ENCODE measurements at places on chromosomes 13 and 19.

DNA sequence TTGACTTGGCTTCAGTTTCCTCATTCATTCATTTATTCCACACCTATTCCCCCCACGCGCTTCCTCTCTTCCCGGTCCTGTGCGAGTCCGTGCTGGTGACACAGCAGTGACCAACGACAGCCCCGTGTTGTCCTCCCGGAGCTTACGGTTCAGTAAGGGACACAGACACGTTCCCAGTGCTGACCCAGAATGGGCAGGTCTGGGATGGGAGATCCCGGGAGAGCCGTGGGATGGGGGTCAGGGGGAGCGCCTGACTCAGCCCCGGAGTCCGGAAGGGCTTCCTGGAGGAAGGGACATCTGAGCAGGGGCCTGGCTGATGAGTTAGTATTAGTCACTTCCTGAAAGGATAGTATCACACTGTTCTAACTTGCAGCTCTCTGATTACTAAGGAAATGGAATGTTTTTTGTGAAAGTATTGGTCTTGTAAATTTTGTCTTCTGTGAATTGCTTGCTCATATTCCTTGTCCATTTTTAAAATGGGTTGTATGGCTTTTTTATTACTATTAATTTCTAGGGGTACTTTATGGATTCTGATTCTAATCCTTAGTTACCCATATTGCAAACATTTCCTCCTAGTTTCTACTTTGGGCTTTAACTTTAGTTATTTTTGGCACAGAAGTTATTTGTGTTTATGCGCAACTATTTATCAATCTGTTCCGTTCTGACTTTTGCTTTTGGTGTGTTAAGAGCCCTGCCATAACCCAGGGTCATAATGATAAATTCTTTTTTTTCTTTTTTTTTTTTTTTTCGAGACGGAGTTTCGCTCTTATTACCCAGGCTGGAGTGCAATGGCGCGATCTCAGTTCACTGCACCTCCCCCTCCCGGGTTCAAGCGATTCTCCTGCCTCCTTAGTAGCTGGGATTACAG lies 708 bp upstream of the ERCC1 start:
- DNase-seq, result no peak

DNA sequence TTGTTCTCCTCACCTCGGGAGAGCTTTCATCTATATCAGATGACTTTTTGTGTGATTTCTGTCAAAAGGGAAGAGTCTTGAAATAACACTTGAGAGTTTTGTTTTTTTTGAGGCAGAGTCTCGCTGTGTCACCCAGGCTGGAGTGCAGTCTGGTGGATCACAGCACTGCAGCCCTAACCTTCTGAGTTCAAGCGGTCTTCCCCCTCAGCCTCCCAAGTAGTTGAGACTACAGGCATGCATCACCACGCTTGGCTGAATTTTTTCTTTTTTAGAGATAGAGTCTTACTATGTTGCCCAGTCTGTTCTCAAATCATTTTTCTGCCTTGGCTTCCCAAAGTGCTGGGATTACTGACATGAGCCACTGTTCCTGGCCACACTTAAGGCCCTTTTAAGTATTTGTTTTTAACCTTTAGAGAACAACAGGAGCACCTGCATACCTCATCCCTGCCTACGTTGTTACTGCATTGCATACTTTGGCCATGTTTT lies 11.4 kb downstream of the NDFIP2 start:
- no peak for DNase-seq

DNA sequence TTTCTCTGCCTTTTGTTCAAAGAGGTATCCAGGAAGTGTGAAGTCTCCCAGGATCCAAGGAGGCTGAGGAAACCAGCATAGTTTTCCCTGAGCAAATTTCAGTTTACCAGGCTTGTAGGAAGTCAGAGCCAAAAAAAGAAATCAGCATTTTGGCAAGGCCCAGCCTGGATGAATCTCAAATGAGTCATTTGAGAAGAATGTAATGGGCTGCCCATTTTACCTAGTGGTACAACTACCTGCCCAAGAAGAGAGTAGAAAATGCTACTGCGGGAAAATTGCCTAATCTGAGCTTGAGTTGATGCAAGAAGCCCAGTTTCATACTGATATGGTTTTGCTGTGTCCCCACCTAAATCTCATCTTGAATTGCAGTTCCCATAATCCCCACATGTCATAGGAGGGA lies 284.1 kb upstream of the ZNF507 start:
- DNase-seq, result no peak

DNA sequence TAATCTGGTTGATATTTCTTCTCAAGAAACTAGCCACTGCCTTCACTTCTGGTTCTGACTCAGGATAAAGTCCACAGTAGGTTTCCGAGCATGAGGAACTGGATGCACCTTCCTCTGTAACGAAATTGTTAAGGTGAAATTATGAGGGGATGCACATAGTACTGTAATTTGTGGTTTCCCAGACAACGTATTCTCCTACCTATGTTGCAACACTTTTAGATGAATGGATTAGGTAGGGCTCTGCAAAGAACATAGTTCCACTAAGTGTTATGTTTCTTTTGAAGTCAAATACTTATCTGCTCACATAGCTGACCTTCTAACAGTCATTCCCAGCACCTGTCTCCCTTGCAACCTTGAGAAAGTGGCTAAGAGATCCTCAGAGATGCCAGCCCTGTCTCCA lies 5.7 kb upstream of the ZC3H13 start:
- DNase-seq, result no peak

DNA sequence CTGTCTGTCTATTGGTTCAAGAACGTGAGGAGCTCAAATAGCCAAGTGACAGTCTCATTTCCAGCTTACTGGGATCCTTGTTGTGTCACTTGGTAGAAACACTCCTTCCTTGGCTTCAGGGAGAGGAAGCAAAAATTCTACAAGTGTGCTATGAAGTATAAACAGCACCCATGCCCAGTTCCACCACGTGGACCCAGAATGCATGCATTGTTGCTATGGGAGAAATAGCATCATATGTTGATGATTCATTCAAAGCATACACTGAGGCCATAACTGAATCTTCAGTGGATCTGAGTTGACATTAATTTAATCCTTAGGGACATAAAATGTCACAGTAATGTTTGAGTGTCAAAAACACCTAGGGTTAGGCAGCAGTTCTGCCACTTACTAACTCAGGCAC lies 199.0 kb upstream of the RXFP2 start:
- DNase-seq, result no peak

GRCh38 chr13:34863360-34864135 lies 78.5 kb upstream of the NBEA start:
- DNase-seq, result no peak

DNA sequence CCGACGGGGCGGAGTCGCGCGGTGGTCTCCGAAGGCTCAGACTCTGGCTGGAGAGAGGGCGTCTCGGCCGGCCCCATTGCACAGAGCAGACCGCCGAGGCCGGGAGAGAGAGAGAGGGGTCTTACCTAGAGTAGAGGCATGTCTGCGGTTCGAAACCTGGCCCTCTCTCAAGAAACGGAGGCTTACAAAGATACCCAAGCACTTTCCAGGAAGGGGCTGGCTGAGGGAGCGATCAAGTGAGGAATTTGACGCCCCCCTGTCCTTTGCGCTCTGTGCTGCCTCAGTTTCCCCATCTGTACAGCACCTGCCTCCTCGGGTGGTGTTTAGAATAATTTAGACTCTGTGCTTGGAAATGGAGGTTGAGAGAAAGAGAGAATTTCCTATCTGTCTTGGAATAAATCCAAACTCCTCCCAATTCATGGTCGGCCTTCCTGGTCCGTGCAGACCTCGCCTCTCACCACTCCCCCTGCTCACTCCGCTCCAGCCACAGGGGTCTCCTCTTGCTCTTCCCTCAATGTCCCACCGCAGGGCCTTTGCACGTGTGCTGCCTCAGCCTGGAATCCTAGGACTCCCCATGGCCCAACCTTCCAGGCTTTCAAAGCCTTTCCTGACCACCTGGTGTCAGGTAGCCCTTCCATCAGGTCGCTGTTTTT lies 658 bp upstream of the ISOC2 start:
- no peak for DNase-seq

DNA sequence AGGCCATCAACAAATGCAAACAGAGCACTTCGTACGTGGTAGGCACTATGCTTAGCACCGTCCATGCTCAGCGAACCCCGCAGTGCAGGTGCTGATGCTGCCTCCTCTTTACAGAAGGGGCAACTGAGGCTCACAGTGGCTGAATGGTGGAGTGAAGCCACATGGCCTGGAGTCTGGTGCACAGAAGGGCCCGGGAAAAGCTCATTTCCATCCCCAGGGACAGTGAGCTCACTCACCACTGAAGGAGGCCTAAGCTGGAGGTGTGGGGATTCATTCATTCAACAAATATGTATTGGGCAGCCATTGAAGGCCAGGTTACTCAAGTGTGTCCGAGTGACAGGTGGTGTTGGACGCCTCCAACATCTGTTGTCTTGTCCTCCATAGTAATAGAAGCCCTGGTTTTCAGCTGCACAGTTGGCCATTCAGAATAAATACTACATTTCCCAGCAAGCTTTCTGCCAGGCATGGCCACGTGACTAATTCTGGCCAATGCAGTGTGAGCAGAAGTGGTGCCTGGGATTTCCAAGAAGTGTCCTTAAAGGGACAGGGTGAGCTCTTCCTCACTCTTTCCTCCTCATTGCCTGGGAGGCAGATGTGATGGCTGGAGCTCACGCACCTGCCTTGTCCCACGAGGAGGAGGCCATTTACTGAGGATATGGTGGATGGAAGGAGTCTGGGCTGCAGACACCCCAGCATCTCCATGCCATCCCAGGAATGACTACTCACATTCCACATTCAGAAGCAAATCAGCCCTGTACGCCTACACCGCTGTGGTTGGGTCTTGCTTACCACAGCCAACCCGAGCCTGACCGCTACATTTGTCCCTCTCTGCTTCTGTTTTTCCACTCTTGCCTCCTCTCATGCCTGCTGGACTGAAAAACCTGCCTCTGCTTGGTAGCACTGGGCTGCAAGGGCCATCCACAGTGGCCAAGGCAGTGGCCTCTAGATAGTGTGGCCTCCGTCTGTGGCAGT lies 2.3 kb upstream of the ZNRF4 start:
- DNase-seq, result no peak

- DNase-seq, result no peak
These were observed 154.2 kb downstream of the DIAPH3 start for GRCh38 chr13:60009300-60010253.

DNA sequence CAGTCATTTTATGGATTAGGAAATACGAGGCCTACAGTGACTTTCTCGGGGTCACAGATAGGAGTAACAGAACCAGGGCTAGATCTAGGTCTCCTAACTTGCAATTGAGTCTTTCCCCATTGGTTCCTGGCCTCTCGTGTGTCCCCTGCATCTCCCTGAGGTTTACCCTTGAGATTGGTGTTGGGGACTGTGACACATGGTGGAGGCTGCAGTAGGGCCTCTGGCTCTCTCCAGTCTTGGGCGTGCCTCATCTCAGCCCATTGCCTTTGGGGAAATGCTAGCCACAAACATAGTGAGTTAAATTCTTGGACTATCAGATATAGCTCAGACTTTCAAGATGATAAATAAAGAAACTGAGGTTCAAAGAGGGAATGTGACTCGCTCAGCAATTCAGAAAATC lies 212.1 kb downstream of the KCNRG start:
- DNase-seq, result no peak

DNA sequence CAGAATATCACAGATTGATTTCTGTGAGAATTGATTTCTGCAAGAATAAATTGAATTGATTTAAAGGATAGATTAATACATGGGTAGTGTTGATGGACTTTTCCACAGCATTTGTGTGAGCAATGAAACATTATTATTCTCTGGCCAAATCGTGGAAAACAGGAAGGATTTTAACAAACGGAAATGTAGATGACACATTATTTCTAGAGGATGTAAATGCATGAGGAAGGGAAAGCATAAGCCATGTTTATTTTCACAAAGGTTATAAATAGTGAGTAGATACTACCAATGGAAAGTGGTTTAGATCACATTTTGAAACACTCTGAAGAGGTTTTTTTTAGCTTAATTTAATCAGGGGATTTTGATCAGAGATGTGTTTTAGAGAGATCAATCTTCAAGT lies 1534.6 kb upstream of the MIR17HG start:
- no peak for DNase-seq

DNA sequence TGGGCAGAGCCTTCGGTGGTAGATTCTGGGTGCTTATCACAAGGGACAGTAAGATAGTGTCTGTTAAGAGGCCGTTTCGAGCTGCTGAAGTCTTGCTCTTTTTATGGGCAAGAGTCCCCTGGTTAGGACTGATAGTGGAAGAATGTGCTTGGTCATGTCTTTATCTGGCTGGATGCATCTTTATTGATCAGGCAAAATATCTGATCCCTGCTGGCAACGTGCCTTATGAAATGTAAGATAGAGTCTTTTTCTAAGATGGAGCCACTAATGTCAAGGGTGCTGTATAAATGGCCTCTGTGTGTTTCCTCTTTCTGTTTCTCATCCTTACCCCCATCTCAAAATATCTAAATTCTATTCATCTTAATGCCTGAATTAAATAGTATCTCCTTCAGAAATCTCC lies 53.3 kb downstream of the MYO16 start:
- no peak for DNase-seq

DNA sequence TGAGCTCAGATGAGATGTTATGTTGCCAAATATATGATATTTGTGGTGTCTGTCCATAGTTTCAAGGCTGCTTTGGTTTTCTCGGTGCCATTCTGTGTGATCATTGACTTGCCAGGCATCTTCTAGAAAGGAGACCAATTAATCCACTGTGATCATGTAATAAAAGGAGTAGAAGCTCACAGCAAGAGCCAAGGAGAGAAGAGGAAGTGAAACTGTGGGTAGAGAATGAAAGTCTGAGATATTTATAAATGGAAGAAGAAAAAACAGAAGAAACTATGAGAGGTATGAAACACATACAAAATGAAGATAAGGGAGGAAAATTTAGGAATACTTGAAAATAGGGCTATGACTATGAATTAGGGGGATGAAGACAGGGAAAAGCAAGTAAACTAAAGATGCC lies 11.1 kb upstream of the ZNF613 start:
- no peak for DNase-seq

- DNase-seq, result no peak
These were observed 93.3 kb upstream of the ATXN8OS start for GRCh38 chr13:70014337-70014736.

- DNase-seq, result no peak
These were observed 24.4 kb upstream of the GPR12 start for GRCh38 chr13:26784704-26785639.

- no peak for DNase-seq
These were observed 218.0 kb downstream of the IRS2 start for GRCh38 chr13:109568339-109568818.

GRCh38 chr13:100381595-100382224 lies 206.9 kb downstream of the GGACT start:
- DNase-seq, result no peak

GRCh38 chr13:98267080-98267912 lies 90.2 kb upstream of the RNF113B start:
- no peak for DNase-seq

Measured in NCI-H2107 (cell line).